ENCODE measurements at places on chromosomes 1 and 21.

- DNase-seq: no peak
Measured at GRCh38 chr1:115189814-115190539, 100.7 kb upstream of the TSPAN2 start.

- peak; percentile 21 for DNase-seq
Measured at GRCh38 chr1:109499661-109500536, 6.0 kb downstream of the CYB561D1 start.

GRCh38 chr1:200139661-200140250 lies 112.2 kb downstream of the NR5A2 start:
- DNase-seq: peak; percentile 15

DNA sequence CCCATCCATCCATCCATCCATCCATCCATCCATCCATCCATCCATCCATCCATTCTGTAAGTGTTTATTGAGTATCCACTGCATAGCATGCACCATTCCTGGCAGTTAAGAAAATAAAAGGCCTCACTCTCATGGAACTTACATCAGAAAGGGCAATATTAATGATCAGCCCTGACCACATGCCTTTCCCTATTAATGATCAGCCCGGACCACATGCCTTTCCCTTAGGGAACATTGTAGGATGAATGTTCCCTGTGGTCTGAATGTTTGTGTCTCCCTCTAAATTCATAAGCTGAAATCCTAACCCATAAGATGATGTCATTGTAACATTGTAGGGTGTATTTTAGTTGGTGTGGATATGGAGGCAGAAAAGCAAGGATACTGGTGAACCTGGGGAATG lies 365.8 kb downstream of the KIF26B start:
- DNase-seq: no peak

- no peak for DNase-seq
Measured at GRCh38 chr1:115647047-115647446, 5.3 kb downstream of the VANGL1 start.

- no peak for DNase-seq
Measured at GRCh38 chr1:223718850-223719249, 6.5 kb downstream of the CAPN2 start.

GRCh38 chr1:99685516-99686180 lies 39.7 kb downstream of the PALMD start:
- peak; percentile 82 for DNase-seq

GRCh38 chr1:33257772-33258712 lies 1.8 kb downstream of the ZNF362 start:
- DNase-seq: no peak

DNA sequence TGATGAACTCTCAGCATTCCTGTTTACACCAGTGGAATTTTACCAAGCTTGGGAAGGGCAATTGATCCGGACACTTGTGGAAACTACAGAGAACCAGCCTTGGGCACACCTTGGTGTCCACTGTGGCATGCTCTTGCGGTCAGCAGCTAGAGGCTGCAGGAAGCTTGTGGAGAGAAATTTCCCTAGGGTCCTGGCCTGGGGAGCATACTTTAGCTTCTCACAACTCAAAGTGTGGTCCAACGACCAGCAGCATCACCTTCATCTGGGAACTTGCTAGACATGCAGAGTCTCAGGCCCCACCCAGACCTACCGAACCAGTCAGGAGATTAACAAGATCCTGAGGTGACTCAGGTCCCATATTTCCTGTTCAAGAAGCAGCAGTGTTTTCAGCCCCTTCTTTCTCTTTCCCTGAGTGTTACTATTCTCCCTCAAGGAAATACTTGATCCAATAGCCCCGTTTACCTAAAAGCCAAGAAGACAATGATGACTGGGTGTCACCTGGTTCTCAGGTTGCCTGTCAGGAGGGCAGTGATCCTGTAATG lies 55.7 kb upstream of the KCNE2 start:
- DNase-seq: no peak

DNA sequence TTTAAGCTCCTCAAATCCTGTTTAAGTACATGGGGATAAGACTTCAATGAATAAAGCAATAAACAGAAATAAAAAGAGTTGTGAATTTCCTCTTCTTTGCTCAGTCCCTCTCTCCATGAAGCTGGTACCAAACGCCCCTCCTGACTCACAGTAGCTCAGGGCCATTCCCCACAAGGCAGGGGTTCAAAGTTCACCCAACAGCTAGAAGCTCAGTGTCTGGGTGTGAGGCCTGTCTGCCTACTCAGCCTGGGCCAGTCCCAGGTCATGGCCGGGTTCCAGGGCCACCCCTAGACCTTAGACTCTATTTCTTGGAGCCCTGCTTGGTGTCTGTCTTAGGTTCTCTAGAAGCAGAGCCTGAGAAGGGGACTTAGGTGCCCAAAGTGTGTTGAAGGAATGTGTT lies 251.5 kb downstream of the GRIK3 start:
- no peak for DNase-seq

DNA sequence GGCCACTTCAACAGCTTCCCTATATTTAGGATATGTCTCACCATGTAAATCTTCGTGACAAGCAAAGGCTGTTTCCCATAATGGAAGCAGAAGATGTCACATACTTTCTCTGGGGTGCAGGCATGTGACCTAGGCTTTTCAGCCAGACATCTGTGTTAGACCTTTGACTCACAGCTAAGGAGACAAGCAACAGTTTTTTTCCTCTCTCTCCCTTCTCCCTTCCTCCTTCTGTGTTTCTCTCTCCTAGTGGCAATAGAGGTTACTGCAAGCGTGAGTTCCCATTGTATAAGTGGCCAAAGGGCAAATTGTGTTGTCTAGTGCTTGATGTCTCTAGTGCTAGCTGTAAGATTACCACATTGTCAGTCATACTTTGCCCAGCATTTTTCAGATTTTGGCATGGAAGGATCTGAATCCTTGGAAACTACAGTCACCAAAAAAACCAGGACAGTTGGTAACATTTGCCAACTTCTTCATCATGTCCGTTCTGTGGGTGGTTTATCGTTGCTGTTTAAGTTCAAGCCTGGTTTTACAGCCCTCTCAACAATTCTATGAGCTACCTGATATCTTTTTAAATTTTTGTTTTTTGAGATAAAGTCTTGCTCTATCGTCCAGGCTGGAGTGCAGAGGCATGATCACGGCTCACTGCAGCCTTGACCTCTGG lies 44.4 kb upstream of the RABGAP1L start:
- peak; percentile 13 for DNase-seq

GRCh38 chr21:34865400-34866241 lies 183.5 kb downstream of the RUNX1 start:
- no peak for DNase-seq

GRCh38 chr1:244603498-244603897 lies 49.4 kb upstream of the DESI2 start:
- DNase-seq: peak; percentile 1

DNA sequence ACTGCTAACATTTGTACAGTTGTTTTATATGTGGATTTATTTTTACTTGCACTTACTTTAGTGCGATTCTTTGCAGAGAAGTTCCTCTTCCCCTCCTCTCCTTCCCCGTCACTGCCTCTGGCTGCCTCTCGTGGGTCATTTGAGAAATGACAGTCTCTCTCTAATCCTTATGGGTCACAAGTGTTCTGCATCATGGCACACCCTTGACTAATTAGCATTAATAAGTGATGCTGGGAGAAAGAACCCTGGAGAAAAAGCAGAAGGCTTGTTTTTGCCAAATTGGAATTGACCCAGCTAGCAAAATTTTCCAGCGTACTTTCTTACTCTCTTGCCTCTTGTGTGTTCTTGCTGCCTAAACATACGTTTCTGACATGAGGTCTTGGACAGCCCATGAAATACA lies 301.2 kb downstream of the DUSP10 start:
- peak; percentile 17 for DNase-seq

- no peak for DNase-seq
Measured at GRCh38 chr21:46057710-46058241, 40.1 kb upstream of the COL6A2 start.

DNA sequence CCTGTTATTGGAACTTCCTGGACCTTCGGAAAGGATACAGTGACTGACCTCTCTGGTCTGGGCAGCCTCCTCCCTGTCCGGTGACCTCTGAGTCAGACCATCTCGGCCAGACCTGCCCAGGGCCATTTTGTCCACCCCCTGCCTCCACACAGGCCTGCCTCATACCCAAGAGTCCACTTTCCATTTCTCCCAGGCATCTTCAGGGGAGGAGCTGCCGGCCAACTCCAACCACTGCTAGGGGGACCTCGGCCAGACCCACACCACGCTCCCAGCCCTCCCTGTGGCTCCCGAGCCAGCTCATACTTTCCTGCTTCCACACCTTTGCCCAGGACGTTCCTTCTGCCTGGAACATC lies 29.5 kb upstream of the RUNX3 start:
- DNase-seq: no peak

GRCh38 chr1:17095141-17095540 lies 24.1 kb downstream of the PADI2 start:
- no peak for DNase-seq

DNA sequence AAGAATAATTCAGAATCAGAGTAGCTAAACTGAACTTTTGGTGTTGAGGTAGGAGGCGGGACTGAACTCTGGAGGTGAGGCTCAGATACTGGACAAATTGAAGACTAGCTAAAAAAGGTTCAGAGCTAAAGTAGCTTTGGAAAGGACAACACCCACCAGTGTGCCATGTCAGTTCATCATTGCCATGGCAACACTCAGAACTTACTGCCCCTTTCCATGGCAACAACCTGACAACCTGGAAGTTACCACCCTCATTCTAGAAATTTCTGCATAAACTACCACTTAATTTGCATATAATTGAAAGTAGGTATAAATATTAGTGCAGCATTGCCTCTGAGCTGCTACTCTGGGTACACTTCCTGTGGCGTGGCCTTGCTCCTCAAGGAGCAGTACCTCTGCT lies 30.3 kb upstream of the POGK start:
- DNase-seq: no peak

GRCh38 chr1:116680752-116681151 lies 13.2 kb upstream of the IGSF3 start:
- DNase-seq: no peak

GRCh38 chr1:164511001-164511705 lies 47.8 kb upstream of the PBX1 start:
- no peak for DNase-seq

GRCh38 chr1:212561501-212561931 lies 47.0 kb upstream of the ATF3 start:
- DNase-seq: no peak

GRCh38 chr21:17466166-17466565 lies 46.7 kb upstream of the CXADR start:
- no peak for DNase-seq

- no peak for DNase-seq
Measured at GRCh38 chr1:19922015-19922688, 1.3 kb downstream of the PLA2G2E start.

GRCh38 chr21:35222541-35222941 lies 173.4 kb upstream of the RUNX1 start:
- no peak for DNase-seq

DNA sequence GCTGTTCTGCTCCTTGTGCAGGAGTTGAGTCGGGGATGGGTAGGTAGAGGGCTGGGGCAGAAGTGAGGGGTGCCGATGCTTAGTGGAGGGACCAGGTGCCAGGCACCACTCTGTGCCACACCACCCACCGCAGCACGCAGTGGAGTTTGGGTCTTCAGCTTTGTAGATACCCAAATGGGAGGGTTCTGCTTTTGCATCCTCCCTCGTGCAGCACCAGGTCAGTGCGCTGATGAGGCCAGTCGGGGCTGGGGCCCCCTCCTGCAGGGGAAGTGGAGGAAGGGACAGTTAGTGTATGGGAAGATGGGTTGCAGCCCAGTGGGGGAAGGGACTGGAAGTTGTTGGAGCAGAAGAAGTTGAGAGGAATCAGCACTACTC lies 244.0 kb downstream of the RHOU start:
- no peak for DNase-seq

GRCh38 chr21:40845441-40845995 lies 1.4 kb downstream of the DSCAM start:
- DNase-seq: no peak

DNA sequence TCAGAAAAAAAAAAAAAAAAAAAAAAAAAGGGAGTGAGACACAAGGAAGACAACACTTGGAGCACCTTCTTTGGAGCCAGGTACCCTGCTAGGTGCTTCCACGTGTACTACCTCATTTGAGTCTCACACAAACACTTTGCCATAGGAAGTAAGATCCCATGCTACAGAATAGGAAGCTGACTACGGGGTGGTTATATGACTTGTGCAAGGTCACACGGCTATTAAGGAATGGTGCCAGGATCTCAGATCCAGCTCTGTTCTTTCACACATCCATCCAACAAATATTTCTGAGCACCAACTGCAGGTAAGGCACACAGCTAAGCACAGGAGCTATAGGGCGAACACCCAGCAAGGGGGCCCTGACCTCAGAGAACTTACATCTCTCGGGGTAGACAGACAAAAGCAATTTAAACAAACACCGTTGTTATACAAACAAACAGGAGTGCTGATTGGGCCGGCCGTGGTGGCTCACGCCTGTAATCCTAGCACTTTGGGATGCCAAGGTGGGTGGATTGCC lies 22.4 kb downstream of the PTAFR start:
- DNase-seq: no peak

GRCh38 chr21:14312871-14313270 lies 70.1 kb downstream of the HSPA13 start:
- no peak for DNase-seq

DNA sequence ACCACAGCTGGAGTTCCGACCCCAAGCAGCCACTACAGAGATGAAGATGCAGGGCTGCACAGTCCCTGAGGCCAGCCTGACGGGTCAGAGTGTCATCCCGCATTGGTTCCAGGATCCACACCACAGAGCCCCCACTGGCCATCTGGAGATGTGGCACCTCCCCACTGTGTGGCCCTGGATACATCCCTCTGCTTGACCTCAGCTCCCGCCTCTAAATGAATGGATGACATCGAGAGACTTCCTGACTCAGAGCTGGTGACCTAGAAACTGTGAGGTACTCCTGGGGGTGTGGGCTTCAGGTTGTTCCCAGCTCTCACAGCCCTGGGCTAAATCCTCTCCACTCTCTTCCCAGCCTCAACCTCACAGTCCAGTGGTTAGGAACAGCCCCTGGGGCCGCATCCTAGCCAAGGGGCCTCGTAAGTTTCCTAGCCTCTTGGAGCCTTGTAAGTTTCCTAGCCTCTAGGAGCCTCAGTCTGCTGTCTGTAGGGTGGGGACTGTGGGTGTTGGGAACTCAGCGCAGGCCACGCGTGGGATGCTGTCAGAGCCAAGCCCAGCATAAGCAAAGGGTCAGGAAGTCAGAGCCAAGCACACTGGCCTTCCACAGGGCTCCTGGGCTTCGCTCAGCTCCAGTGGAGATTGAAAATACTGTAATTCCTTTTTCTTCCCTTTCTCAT lies 87.5 kb upstream of the RUNX3 start:
- DNase-seq: no peak

- no peak for DNase-seq
Measured at GRCh38 chr21:42361286-42361685, 5.0 kb downstream of the TFF1 start.

DNA sequence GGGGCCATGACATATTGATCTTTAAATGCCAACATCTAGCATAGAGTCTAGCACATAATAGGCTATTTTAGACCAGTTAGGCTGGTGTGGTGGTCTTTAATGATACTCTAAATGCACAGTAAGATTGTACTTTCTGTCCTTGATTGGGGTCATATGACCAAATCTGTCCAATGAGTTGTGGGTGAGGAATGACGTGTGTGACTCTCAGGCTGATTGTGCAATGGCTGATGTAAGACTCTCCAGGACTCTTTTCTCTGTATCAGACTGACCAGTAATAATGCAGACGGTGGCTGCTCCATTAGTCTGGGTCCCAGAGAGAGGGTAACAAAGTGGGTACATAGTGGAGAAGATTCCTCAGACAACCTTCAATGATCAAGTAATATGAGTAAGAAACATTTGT lies 541.6 kb upstream of the CAMK1G start:
- no peak for DNase-seq

Measured in NCI-H1105 (cell line).